ENCODE measurements at places on chromosomes 5 and 9.
A peak's percentile ranks its signal among the peaks of the same experiment; 100 is the strongest.

- no peak for DNase-seq
Observed at GRCh38 chr5:173926359-173926758, 38.2 kb downstream of the CPEB4 start.

- no peak for DNase-seq
Observed at GRCh38 chr9:20904995-20905394, 126.4 kb downstream of the HACD4 start.

DNA sequence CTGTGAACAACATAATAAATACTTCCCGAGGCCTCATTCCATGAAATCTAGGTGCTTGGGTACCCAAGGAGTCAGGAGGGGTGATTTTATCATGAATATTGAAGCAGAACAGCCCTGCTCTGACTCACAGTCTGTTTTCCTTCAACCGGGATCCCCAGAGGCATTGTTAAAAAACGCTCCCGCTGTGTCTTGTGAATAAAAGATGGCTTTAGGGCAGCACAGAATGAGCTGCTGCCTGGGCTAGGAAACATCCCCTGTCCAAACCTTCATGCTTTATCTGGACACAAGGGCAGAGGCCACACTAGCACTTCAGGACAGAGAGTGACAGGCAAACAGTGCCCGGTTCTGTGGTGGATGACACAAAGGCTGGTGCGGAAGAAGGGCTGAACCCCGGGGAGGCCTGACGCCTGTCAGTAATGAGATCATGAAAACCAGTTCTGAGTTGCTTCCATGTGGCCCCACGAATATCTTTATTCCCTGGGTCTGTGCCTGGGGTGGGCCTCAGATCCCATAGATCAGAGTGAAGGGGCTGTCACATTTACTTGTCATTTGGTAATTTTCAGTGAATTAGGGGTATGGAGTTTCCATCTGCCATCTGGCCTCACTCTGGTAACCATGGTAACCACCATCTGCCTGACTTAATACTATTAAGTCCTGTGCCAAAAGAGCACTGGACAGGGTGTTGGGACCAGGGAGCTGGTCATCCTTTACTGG, 2.6 kb downstream of the IGFBPL1 start:
- DNase-seq, result no peak

DNA sequence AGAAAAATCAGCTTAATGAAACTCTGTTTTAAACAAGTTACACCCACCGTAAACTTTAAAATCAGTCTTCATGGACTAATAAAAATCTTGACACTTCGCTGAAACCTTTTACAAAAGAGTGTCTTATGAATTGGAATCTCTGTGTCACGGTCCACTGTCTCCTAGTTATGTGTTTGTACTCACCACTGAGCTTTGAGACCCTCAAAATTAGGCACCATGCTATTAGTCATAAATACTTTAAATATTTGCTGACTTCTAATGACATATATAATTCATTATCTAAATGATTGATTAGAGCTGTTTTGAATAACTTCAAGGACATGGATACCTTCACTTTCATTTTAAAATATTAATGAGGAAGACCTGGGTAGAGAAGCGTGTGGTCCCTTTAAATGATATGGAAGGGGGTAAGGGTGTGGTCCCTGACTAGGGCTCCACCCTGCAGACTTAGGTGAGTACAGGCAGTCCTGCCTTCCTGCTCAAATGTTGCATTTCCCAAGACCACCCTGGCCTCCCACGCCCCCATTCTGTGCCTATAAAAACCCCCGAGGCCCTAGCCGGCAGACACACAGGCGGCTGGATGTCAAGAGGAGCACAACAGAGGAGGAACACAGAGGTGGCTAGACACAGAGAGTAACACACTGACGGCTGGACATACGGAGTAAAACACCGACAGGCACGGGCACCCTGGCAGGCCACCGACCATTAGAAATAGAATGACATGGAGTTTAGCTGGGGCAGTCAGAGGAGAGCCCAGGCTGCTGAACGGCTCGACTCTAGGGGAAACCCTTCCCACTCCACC, 179.0 kb upstream of the CDH9 start:
- no peak for DNase-seq

DNA sequence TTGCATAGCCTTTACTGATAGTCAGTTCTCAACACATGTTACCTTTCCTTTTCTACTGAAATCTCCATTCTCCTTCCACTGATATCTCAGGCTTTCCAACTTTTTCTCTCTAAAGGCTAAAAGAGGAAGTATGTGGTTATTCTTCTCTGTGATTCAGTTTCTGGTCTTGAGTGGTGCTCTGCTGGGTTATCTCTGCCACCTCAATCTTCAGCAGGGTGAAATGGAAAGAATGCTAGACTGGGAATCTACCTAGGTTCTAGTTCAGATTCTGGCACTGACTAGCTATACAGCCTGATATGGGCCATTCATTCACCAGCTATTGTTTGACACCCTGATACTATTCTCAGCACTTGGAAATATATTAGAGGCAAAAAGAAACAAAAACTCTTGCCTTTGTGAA, 124.9 kb upstream of the GRIA1 start:
- no peak for DNase-seq

- DNase-seq, result peak; percentile 88
Observed at GRCh38 chr5:40679148-40679912, 385 bp upstream of the PTGER4 start.

- DNase-seq, result no peak
Observed at GRCh38 chr9:114303977-114304376, 18.9 kb upstream of the ORM1 start.

All from stimulated activated CD8-positive, alpha-beta memory T cell treated with anti-CD3 and anti-CD28 coated beads, Interleukin-15, amount 100 ng/mL, for 24 hours (primary cell).